Mesothelial cell of epicardium (in vitro differentiated cells): ENCODE measurements at places on chromosomes 4 and X. TPM values are rescaled to one million over a fixed set of nuclear protein-coding genes. Genes with fewer than 3 reads are reported as not detected.

DNA sequence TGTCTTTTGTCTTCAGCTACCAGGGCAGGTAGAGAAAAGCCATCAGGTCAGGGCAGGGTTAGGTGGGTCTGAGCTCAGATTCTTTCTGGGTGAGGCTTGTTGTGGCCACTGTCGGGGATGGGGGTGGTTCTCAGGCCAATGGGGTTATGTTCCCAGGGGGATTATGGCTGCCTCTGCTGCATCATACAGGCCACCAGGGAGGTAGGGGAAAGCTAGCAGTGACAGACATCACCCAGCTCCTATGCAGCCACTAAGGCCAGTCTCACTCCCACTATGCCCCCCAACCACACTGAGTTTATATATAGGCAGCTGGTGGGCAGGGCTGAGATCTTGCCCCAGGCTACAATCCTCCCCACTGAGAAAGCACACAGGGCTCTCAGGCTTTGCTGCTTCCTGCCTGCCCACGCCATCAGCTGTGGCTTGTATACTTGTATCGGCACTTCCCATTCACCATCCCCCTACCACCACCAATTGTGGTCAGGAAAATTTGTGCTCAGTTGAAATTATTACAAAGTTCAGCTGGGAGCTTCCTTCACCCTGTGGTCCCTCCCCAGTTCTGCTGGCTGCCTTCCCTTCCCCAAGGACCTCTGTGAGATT, 72.6 kb upstream of the PTPN13 start:
- H3K27ac ChIP-seq = no peak overlapping the region
- no peak overlapping the region for H3K4me3 ChIP-seq
- no peaks in the 10 kb centered on the region for H3K27me3 ChIP-seq

- H3K4me3 ChIP-seq = no peak overlapping the region
- no peaks in the 10 kb centered on the region for H3K36me3 ChIP-seq
- peaks cover 49% of the 10 kb centered on the region for H3K4me1 ChIP-seq
- H3K27ac ChIP-seq = peak overlapping the region; percentile 34
- H3K27me3 ChIP-seq = no peaks in the 10 kb centered on the region
Observed at GRCh38 chr4:110869114-110869513, 246.2 kb upstream of the PITX2 start.

- H3K27me3 ChIP-seq = peaks cover 2% of the 10 kb centered on the region
- H3K27ac ChIP-seq = no peak overlapping the region
- H3K4me3 ChIP-seq = no peak overlapping the region
- H3K36me3 ChIP-seq = no peaks in the 10 kb centered on the region
- peaks cover 3% of the 10 kb centered on the region for H3K4me1 ChIP-seq
Observed at GRCh38 chr4:20106921-20107320, 144.8 kb upstream of the SLIT2 start.

GRCh38 chrX:111561851-111562250, 50.4 kb downstream of the SERTM2 start:
- no peak overlapping the region for H3K4me3 ChIP-seq
- H3K4me1 ChIP-seq = peaks cover 32% of the 10 kb centered on the region
- no peaks in the 10 kb centered on the region for H3K27me3 ChIP-seq

GRCh38 chr4:30901461-30902451, 181.6 kb downstream of the PCDH7 start:
- no peak overlapping the region for H3K4me3 ChIP-seq
- peak overlapping the region; percentile 76 for H3K27ac ChIP-seq
- DNase-seq = no peak
- no peaks in the 10 kb centered on the region for H3K36me3 ChIP-seq
- H3K4me1 ChIP-seq = peaks cover 43% of the 10 kb centered on the region
- no peaks in the 10 kb centered on the region for H3K27me3 ChIP-seq

DNA sequence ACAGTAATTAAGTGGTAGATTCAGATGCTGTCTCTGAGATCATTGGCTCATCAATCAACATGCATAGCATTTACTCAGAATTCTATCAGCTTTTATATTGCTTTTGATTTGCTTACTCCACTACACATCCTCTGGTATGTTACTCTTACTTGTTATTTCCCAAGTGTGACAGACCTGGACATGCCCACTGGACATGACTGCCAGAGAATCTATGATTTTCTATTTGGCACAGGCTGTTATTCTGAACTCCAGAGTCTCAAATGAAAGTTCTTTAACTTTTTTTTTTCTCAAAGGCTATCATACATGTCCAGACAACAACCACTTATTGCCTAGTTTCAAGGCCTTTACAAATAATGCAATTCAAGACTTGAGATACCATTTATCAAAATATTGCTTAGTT, 116.1 kb upstream of the ARHGAP24 start:
- no peak overlapping the region for H3K27ac ChIP-seq
- H3K36me3 ChIP-seq = peaks cover 2% of the 10 kb centered on the region
- no peaks in the 10 kb centered on the region for H3K4me1 ChIP-seq
- no peak overlapping the region for H3K4me3 ChIP-seq

DNA sequence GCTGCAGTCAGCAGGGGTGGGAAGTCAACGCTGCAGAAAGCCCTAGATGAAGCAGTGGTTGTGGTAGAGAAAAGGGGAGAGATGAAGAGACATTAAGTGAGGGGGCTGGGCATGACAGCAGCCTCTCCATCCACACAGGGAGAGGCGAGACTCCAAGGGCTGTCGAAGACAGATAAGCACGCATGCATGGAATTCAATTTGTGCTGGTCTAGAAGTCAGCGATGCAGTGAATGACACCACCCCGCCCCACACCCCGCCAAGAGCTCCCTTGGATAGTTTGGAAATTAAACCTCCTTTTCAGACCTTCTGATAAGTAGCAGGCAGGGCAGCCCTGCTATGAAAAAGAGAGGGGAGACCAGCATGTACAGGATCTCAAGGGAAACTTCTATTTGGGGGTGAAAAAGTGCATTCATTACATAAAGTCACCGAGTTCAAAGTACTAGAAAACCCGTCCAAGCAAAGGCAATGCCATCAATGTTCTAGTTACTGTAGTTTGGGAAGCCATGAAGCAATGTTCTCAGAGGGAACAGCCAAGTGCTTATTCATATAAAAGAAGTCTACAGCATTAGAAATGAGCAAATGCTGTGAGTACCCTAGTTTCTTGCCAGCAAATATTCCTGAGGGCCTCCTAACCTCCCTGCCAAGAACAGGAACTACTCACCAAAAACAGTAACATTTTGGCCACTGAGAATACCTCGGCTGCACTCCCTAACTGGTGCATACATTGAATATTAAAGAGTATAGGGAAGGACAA, 152.3 kb upstream of the ANXA10 start:
- H3K4me1 ChIP-seq = peaks cover 2% of the 10 kb centered on the region
- no peak overlapping the region for H3K27ac ChIP-seq
- no peaks in the 10 kb centered on the region for H3K36me3 ChIP-seq
- no peaks in the 10 kb centered on the region for H3K27me3 ChIP-seq
- H3K4me3 ChIP-seq = no peak overlapping the region
- DNase-seq = no peak

DNA sequence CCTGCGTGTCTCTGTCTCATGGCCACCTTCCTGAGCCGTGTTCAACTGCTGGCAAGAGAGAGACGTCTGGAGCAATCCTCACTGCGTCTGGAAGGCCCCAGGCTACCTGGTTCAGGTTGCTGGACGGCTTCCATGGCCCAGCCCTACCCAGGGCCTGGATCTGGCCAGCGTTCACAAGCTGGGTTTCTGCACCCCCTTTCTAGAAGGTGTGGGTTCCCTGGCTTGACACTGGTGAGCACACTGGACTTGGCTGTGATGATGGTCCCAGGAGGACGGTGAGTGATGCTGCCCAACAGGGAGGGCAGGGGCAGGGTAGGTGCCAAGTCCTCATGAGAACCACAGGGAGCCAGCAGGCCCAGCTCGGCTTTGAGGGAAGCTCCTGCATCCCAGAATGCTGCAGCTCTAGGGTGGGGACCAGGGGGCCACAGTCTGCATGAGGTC, 63.4 kb downstream of the HTRA3 start:
- no peaks in the 10 kb centered on the region for H3K4me1 ChIP-seq
- H3K27me3 ChIP-seq = no peaks in the 10 kb centered on the region
- H3K27ac ChIP-seq = no peak overlapping the region
- H3K4me3 ChIP-seq = no peak overlapping the region

DNA sequence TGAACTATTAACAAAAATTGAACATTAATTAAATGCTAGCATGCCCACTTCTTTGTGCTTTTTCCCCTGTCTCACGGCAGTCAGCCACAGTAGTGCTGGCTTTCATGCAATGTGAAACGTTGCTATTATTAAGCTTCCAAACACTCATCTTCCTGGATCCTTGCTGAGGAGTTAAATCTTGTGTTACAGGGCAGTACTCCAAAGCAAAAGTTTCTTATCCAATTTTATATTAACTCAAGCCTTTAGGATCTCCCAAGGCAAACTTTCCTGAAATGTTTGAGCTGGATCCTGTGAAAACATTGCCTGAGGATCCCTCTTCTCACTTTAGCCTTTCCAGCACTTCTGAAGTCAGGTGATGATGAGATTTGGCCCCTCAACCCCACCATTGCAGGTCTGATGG, 1454.8 kb downstream of the FSTL5 start:
- H3K27me3 ChIP-seq = no peaks in the 10 kb centered on the region
- DNase-seq = no peak
- H3K36me3 ChIP-seq = no peaks in the 10 kb centered on the region
- no peak overlapping the region for H3K27ac ChIP-seq
- H3K4me3 ChIP-seq = no peak overlapping the region
- no peaks in the 10 kb centered on the region for H3K4me1 ChIP-seq

GRCh38 chrX:148536961-148537360, 36.5 kb downstream of the AFF2 start:
- no peaks in the 10 kb centered on the region for H3K36me3 ChIP-seq
- no peak for DNase-seq
- H3K4me3 ChIP-seq = no peak overlapping the region
- no peaks in the 10 kb centered on the region for H3K27me3 ChIP-seq
- H3K4me1 ChIP-seq = no peaks in the 10 kb centered on the region

- no peak overlapping the region for H3K27ac ChIP-seq
- peaks cover 3% of the 10 kb centered on the region for H3K27me3 ChIP-seq
- H3K4me1 ChIP-seq = no peaks in the 10 kb centered on the region
- H3K4me3 ChIP-seq = no peak overlapping the region
Observed at GRCh38 chr4:11480683-11481082, 52.0 kb upstream of the HS3ST1 start.

- no peak for DNase-seq
- no peaks in the 10 kb centered on the region for H3K27me3 ChIP-seq
- H3K36me3 ChIP-seq = no peaks in the 10 kb centered on the region
- no peak overlapping the region for H3K4me3 ChIP-seq
Observed at GRCh38 chrX:150848914-150849365, 49.5 kb downstream of the CD99L2 start.

DNA sequence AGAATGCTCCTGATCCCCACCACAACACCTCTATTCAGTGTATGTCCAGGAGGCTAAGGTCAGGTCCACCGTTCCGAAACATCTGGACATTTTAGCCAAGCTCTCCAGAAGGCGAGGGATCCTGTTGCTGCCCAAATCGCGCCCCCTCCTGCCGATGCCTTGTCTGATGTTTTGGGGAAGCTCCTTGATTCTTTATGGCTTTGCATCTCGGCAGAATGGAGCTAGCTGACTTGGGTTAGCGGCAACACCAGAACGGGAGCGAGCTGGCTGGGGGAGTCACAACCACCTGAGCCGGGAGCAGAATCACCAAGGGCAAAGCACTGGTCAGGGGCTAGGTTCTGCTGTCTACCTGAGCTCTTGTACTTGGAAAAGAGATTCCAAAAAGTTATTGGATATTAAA, 6.6 kb upstream of the POU3F4 start:
- DNase-seq = no peak
- H3K27me3 ChIP-seq = peaks cover 81% of the 10 kb centered on the region
- H3K4me3 ChIP-seq = no peak overlapping the region

GRCh38 chr4:141169391-141169790, 36.1 kb upstream of the RNF150 start:
- no peaks in the 10 kb centered on the region for H3K36me3 ChIP-seq
- H3K4me3 ChIP-seq = no peak overlapping the region
- H3K27ac ChIP-seq = no peak overlapping the region
- DNase-seq = no peak

- H3K4me3 ChIP-seq = no peak overlapping the region
- H3K27ac ChIP-seq = no peak overlapping the region
- DNase-seq = no peak
- no peaks in the 10 kb centered on the region for H3K27me3 ChIP-seq
- H3K36me3 ChIP-seq = no peaks in the 10 kb centered on the region
Observed at GRCh38 chrX:29318012-29318411, 730.8 kb downstream of the IL1RAPL1 start.

GRCh38 chr4:15132739-15133138, 130.5 kb downstream of the CPEB2 start:
- no peak for DNase-seq
- peaks cover 2% of the 10 kb centered on the region for H3K36me3 ChIP-seq
- no peak overlapping the region for H3K27ac ChIP-seq
- no peak overlapping the region for H3K4me3 ChIP-seq

GRCh38 chrX:120244395-120244734, 6.2 kb upstream of the ZBTB33 start:
- no peak for DNase-seq
- peaks cover 5% of the 10 kb centered on the region for H3K4me1 ChIP-seq
- peaks cover 18% of the 10 kb centered on the region for H3K27me3 ChIP-seq
- no peaks in the 10 kb centered on the region for H3K36me3 ChIP-seq
- H3K4me3 ChIP-seq = peak overlapping the region; percentile 77

GRCh38 chrX:102832661-102833060, 104.4 kb upstream of the RAB40AL start:
- no peak overlapping the region for H3K4me3 ChIP-seq
- H3K36me3 ChIP-seq = peaks cover 7% of the 10 kb centered on the region
- no peaks in the 10 kb centered on the region for H3K27me3 ChIP-seq
- no peak for DNase-seq
- H3K4me1 ChIP-seq = no peaks in the 10 kb centered on the region

DNA sequence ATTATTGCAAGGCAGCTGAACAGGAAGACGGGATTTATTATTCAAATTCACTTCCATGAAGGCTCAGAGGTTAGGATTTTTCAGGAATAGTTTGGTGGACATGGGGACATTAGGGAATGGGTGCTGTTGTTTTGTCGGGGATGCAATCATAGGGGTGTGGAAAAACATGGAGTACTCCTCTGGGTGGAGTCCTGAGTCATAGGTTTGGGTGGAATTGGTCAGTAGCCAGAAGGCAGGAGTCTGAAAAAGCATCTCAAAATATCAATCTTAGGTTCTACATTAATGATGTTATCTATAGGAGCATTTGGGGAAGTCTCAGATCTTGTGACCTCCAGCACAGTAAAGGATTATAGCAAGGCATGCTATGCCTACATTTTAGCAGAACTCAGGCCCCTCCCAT, 14.5 kb upstream of the ETNPPL start:
- DNase-seq = no peak
- no peak overlapping the region for H3K27ac ChIP-seq
- no peak overlapping the region for H3K4me3 ChIP-seq
- no peaks in the 10 kb centered on the region for H3K27me3 ChIP-seq
- no peaks in the 10 kb centered on the region for H3K36me3 ChIP-seq

Gene DDX53
- total RNA-seq = not detected in 3 replicates

Gene BEX3
- total RNA-seq = 304 to 314 TPM (median 307 TPM) in 3 replicates

Gene MTNR1A
- total RNA-seq = 0.40 to 0.80 TPM (median 0.75 TPM) in 3 replicates

Gene ZNF141
- 28.1 to 32.5 TPM (median 29.8 TPM) in 3 replicates for total RNA-seq

Gene HAND2
- 32.8 to 34.3 TPM (median 33.3 TPM) in 3 replicates for total RNA-seq

Gene TBC1D8B
- total RNA-seq = 7.1 to 8.7 TPM (median 7.2 TPM) in 3 replicates

Gene CD40LG
- total RNA-seq = not detected in 3 replicates

Gene PDCL2
- not detected in 3 replicates for total RNA-seq

Gene EDA
- total RNA-seq = 8.4 to 9.2 TPM (median 8.9 TPM) in 3 replicates

Gene MAGEA2B
- not detected in 3 replicates for total RNA-seq
